H7 (cell line): ENCODE measurements at places on chromosomes 16 and 17.

DNA sequence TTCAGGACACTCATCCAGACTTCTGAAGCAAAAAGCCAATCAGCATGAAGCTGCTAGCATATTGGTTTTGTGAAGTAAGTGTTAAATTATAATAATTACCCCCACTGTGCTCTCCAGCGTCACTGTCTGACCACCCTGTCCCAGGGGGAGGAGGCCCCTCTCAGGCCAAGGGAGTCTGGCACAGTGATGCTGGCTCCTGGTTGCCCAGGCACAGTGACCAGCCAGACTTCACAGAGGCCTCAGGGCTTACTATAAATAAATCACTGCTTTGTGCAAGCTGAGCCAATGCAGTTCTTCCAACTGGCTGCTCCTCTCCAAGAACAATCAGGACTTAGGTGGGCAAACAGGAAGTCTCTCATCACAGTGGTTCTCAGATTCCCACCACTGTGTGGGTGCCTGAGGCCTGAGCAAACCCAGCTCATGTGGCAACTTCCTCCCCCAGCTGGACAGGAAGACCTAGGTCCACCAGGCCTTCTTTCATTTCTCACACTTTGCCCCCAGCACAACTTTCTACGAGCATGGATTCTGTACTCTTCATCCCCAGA lies 1.7 kb upstream of the DBNDD1 start:
- DNase-seq: no peak

DNA sequence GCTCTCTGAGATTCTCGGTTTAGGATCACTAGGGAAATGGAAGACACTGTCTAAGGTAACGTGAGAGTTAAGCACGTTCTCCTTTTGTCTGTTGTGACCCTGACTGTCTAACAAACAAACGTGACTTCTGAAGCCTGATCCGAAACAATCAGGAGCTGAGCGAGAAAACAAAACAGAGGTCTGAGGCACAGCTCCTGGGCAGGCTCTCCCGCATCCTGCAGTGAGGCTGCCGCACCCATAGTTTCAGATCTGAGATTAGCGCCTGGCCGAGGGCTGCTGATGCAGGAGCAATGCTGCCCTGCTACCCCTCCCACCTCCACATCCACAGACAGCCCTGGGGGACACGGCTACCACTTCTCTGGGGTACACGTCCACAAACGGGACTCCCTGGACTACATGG lies 46.7 kb downstream of the RNF157 start:
- DNase-seq: no peak

DNA sequence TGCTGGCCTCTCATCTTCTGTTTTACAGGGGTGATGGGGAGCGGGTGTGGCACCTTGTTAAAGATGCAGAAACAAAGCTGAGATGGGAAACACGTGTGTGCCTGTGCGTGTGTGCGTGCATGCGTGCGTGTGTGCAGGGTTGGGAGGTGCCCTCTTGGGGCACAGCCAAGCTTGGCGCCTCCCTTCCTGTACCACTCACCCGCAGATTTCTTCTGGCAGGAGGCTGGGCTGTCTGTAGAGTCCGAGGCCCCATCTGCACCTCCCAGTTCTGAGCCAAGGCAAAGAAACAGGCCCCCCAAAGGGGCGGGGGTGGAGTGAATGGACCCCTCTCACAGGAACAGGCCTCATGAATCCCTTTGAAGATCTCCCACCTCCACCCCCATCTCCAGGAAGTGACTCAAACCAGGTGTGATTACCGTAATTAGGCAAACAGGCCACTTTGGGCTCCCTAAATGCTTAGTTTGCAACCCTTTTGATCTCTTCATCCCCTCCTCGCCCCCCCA lies 20.9 kb downstream of the TNS4 start:
- DNase-seq: no peak

DNA sequence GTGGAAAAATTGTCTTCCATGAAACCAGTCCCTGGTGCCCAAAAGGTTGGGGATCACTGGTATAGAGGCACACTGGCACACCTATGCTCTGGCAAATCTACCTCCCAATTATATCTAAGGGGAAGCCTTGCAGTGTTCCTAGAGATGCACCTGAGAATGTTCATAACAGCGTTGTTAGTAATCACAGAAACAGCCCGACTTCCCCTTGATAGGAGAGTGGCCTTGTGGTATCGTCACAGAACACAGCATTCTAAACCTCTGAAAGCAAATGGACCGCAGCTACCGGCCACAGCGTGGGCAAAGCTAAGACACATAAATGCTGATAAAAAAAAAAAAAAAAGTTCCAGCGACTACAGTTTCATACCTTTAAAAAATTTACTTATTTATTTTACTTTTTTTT lies 39.1 kb upstream of the ADGRG1 start:
- no peak for DNase-seq

DNA sequence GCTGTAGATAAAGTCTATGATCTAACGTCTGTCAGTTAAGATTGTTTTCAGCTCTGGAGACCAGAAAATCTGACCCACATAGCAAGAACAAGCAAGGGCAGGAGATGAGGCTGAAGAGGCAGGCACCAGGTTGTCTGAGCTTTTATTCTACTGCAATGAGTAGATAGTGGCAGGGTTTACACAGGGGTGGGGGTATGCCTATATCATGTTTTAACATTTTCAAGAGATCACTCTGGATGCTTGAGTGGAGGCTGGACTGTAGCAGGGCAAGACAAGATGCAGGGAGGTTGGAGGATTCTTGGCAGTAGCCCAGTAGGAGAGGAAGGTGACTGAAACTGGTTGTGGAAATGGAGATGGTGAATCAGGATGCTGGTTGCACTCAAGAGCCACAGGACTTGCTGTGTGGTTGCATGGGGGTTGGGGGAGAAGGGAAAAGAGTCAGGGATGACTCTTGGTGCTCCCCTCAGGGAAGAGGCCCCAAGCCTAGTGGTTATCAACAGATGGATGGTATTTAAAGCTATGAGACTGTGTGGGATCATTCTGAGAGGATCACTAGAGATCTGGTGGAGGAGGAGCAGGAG lies 143.1 kb upstream of the KCNJ18 start:
- no peak for DNase-seq

DNA sequence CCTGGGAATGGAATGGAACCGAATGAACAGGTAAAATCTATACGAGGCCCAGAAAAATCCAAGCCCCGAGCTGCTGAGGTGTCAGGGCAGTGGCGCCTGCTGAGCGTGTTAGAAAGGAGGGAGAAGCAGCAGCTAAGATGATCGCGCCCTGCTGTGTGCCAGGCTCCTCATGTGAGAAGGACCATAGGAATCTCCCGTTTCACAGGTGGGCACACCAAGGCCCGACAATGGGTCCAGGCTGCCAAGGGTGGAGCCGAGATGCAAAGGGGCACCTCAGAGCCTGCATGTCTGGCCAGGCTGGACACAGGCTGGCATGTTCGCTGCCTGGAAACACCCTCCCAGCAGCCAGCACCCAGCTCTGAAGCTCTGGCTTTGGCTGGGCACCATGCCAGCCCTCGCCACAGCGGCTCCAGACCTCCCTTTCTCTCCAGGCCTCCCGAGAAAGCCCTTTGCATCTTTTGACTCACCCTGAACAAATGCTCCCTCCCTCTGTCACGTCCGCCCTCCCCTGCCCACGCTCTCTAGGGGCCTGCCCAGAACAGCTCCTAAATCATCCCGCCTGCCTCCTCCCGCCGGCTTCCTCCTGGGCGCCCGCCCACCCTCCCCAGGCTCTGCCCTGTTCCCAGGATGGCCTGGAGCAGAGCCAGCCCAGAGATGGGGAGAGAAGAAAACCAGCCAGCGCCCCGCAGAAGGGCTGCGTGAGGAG lies 217.8 kb upstream of the GSE1 start:
- no peak for DNase-seq

- no peak for DNase-seq
These were observed 2.0 kb upstream of the CDH8 start for GRCh38 chr16:62038225-62038624.

GRCh38 chr17:17061516-17061915 lies 19.3 kb downstream of the MPRIP start:
- DNase-seq: no peak

DNA sequence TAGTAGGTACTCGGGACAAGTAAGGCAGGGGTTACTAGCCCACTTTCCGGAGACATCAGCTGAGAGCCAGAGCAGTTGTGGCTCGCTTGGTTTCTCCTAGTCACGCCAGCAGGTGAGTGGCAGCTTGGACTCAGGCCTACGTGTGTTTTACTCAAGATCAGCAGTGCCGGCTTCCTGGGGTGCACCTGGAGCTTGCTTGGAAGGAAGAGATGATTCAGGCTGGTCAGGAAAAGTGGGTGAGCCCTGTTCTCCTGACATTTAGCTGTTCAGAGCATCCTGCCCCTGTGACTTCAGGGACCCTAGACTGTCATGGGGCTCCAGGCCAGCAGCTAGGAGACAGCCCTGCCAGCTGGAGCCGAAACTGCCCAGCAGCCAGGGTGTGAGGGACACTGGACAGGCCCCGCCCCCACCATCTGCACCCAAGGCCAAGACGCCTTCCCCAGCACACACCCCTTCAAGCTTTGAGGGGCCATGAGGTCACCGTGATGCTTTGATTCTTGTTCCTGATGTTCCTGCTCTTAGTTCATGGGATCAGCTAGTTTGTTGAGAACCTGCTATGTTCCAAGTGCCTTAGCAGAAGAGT lies 238.0 kb upstream of the CIBAR2 start:
- DNase-seq: no peak
